ENCODE measurements at places on chromosomes 2 and 18.
A peak's percentile ranks its signal among the peaks of the same experiment; 100 is the strongest.

DNA sequence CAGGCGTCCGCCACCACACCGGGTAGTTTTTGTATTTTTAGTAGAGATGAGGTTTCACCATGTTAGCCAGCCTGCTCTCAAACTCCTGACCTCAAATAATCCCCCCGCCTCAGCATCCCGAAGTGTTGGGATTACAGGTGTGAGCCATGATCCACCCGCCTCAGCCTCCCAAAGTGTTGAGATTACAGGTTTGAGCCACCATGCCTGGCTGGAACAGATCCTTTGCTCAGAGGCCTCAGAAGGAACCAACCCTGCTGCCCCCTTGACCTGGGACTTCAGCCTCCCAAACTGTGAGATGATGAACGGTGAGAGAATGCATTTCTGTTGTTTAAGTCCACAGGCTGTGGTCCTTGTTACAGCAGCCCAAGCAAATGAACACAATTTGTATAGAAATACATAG lies 67.0 kb downstream of the NCAPH start:
- no peak for DNase-seq

DNA sequence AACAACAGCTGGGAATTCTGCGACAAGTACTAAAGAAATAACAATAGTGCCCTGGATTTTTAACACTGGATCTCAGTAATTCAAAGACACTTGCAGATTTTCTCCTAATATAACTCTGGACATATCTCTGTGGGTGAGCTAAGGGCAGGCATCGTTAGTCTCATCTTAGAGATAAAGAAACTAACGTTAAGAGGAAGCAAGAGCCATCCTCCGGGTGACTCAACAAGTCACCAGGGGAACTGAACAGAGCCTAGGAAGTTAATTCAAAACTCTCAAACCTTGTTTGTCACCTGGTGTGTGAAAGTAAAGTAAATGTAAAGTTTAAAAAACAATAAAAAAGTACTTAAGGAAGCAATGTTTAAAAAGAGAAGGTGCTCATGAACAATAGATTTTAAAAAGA lies 41.6 kb upstream of the NRP2 start:
- no peak for DNase-seq

DNA sequence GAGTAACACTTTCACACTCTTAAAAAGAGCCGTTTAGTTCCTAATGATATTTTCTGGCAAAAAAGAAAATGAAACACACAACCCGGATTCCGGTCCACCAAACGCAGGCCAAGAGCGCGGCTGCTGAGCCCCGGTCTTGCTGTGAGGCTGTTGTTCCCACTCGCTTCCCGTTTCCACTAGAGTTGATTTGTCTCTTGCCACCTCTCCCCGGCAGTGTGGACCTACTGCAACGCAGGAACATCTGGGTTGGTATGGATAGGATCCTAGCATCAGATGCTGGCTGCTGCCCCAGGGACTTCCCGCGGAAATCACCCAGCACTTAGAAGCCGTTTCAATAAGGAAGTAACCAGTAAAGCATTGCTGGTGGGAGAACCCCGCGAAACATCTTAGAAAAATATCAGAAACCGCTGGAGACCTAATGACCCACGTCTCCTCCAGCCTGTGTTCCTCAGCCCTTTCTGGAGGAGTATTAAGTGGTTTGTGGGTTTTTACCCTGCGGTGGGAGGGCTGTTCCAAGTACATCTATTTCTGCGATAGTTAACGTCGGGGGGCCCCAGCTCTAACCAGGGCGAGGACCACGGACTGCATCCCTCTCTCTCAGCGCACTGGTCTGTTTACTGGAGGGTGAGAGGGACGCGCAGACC lies 939 bp downstream of the DOCK10 start:
- peak; percentile 62 for DNase-seq

DNA sequence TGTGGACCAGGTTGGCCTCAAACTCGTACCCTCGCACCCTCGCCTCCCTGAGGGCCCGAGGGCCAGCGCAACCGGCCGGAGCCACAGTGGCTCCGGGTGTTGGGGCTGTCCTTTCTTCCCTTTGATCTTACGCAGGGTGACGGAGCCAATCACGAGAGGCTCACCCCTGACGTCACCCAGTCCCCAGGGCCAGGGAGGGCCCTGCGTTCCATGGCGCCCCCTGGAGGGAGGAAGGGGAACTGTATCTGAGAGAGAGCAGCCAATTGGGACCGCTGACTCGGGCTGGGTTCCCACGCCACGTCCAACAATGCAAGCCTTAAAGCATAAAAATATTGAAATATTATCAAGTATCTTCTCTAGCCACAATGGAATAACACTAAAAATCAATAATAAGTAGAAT lies 432.8 kb upstream of the LRRTM4 start:
- no peak for DNase-seq

- peak; percentile 31 for DNase-seq
Observed at GRCh38 chr2:54724560-54725342, 1.3 kb downstream of the EML6 start.

All from right hindlimb (tissue), 1 donor.